ENCODE measurements at places on chromosomes 16 and 17.

GRCh38 chr16:87465306-87465705 lies 27.5 kb downstream of the ZCCHC14 start:
- DNase-seq, result no peak

- no peak for DNase-seq
Measured at GRCh38 chr17:77148077-77148939, 7.5 kb downstream of the SEC14L1 start.

DNA sequence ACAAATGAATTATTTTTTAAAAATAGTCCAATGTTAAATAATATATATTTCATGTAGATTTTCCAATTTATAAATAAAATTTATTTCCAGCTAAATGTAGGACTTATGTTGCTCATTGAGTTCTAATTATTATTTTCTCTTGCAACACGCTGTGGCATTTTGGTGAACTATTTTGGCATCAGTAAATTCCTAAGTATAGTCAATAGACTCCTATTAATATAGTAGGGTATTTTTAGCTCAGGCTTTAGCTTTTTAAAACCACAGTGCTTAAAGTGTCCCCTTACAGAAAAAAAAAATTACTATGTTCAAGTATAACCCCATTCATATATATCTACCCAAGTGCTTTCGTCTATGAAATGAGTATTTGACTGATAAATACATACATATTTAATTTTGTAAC lies 919.2 kb upstream of the SOX9 start:
- DNase-seq, result no peak

DNA sequence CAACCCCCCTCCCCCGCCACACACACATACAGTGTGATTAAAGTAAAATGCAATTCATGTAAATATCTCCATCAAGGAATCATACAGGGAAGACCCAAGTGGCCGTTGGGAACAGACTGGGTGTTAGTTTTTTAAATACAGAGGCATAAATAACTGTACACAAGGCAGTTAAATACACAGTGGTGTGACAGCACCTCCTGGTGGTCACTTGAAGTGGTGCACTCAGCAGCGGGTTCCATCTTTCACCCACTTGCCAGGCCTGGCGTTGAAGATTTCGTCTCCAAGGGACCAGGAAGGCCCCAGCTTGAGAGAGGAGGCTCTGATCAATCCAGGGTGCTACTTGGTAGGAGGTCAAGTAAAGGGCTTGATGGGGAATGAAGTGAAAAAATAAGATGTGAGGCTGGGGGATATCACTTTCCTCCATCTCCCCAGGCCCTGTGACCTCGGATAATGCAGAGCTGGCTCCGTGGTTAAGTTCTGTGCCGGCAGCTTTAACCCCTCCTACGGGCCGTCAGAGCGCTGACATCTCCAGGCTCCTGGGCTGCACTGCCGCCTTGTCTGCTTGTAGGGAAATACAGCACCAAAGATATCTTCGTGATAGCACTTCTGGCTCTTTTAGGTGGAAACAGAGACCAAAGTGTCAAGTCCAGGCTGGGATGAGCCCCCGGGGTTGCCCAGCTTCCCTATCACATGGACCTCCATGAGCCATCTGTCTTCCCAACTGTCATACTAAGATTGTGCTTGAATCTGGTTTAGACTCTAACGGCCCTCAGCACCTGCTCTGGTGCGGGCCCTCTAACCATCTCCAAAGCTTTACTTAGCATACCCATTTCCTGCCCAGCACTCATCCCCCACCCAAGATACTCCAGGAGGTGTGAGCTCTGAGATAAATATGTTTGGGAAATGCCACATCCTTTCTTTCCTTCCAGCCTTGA lies 20.7 kb downstream of the LGALS9 start:
- DNase-seq, result peak; percentile 70

GRCh38 chr17:79064026-79064425 lies 10.6 kb upstream of the ENGASE start:
- no peak for DNase-seq

- no peak for DNase-seq
Measured at GRCh38 chr17:49681106-49681979, 3.4 kb upstream of the SPOP start.

- no peak for DNase-seq
Measured at GRCh38 chr17:63171428-63172393, 205.7 kb downstream of the TANC2 start.

DNA sequence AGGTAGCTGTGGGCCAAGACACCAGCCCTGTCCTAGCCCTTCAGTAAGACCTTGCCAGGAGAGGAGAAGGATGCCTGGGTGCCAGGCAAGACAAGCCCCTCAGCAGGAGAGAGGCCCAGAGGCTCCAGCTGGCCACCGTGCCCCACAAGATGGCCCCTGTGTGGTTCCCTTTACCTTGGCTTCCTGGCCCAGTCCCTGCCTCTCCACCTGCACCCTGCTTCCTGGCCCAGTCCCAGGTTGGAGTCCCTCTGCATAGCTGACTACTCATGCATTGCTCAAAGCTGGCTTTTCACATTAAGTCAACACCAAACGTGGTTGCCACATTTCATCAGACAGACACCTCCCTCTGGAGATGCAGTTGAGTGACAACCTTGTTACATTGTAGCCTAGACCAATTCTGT lies 4.0 kb downstream of the SYNGR3 start:
- DNase-seq, result peak; percentile 25

GRCh38 chr17:151004-151403 lies 13.6 kb downstream of the SCGB1C2 start:
- no peak for DNase-seq

- DNase-seq, result peak; percentile 42
Measured at GRCh38 chr17:44279666-44280391, 11.9 kb upstream of the SLC4A1 start.

DNA sequence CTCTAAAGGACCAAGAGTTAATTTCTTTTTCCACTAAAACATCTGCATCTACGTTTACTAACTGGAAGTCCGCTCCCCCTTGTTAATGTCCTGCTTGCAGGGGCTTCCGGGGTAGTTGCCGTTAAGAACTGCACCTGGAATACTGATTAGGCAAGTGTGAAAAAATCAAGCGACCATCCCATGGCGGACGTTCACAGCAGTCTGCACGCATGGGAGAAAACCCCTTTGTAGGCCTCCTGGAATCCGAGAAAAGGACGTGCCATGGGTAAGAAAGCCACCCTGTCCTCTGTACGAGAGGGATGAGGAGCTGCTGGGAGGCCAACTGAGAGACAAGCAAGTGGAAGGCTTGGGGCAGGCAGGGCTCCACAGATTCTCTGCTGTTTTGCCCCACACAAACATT lies 14.9 kb downstream of the SNN start:
- no peak for DNase-seq

Measured in CD4-positive, alpha-beta T cell treated with Interleukin-21 for 1 hour (primary cell).